ENCODE measurements at places on chromosomes 16 and 17.

- DNase-seq, result no peak
Observed at GRCh38 chr17:2197271-2197670, 106.3 kb downstream of the SMG6 start.

GRCh38 chr17:56169621-56170020, 16.3 kb downstream of the ANKFN1 start:
- no peak for DNase-seq

DNA sequence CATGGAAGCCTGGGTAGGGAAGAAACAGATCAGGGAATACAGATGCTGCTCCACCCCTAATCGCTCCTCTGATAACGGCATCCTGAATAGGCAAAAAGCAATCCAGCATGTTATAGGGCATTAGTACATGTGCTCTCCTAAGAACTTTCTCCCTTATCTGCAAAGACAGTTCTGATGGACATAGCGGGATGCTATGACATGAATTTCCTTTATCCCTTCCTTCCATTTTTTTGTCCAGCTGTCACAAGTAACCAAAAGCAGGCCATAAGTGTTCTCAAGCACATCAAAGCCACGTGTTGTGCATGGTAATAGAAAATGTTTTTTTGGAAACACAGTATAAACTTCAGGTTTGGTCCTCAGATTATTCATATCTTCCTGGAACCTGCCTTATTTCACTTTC, 141.4 kb upstream of the MON1B start:
- DNase-seq, result no peak

- no peak for DNase-seq
Observed at GRCh38 chr17:37786481-37786880, 41.6 kb upstream of the HNF1B start.

GRCh38 chr17:27846042-27846655, 45.8 kb upstream of the NOS2 start:
- DNase-seq, result no peak

DNA sequence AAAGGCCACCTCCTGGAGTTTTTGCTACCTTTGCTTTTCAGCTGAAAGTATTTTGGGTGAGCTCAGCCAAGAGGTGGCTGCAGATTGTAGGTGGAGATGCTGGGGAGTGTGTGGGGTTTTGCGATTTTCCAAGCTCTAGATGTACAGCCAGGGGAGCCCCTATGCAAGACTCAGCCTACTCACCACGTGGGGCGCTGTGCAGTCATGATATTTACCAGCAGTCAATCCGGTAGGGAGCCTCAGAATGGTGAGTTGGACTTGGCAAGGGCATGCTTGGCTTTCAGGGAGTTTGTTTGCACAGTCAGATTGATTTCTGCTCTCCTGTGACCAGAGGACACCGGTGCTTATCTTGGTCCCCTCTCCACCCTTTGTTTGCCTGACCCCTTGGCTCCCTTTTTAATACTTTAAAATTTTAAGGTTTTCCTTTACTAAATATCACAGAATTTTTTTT, 175.3 kb downstream of the UTP18 start:
- no peak for DNase-seq

DNA sequence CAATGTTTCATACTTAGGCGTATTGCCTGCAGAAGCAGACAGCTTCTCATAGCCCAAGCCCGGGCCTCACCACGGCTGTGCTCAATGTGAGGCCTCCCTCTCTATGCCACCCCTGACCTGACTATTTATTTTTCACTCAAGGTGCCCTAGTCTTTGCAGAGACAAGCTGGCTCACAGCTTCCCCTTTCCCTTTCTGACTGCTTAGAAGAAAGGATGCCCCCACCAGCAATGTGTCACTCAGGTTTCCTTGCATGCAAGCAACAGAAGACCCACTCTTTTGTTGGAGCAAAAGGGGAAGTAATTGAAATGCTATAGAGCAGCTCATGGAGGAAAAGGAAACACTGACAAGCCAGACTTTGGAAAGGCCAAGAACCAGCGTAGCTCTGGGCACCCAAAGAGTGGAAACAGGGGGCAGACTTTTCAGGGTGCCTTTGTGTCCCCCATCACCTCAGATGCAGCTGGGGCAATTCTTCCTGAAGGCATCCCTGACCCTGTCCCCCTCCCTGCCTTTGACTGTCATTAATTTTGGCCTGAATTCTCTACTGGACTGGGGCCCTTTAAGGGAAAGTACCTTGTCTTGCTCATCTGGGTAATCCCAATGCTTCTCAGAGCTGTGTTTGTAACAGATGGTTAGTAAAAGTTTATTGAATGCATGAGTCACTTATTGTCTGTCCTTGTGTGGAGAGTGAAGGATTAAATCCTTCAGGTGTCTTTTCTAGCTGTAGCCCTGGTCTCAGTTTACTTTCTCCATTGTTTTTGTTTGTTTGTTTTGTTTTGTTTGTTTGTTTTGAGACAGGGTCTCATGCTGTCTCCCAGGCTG, 17.8 kb downstream of the RGS9 start:
- DNase-seq, result no peak

- DNase-seq, result no peak
Observed at GRCh38 chr17:77177002-77177741, 36.4 kb downstream of the SEC14L1 start.

GRCh38 chr17:83008186-83008510, 71.3 kb upstream of the METRNL start:
- no peak for DNase-seq

All from fibroblast of skin of right biceps (primary cell).